Stimulated activated CD4-positive, alpha-beta T cell treated with anti-CD3 and anti-CD28 coated beads, TNF-alpha, amount 100 ng/mL, for 4 hours (primary cell): ENCODE measurements at places on chromosomes 13 and 19.

GRCh38 chr19:11378319-11379189 lies 4.1 kb downstream of the SWSAP1 start:
- DNase-seq, result no peak

DNA sequence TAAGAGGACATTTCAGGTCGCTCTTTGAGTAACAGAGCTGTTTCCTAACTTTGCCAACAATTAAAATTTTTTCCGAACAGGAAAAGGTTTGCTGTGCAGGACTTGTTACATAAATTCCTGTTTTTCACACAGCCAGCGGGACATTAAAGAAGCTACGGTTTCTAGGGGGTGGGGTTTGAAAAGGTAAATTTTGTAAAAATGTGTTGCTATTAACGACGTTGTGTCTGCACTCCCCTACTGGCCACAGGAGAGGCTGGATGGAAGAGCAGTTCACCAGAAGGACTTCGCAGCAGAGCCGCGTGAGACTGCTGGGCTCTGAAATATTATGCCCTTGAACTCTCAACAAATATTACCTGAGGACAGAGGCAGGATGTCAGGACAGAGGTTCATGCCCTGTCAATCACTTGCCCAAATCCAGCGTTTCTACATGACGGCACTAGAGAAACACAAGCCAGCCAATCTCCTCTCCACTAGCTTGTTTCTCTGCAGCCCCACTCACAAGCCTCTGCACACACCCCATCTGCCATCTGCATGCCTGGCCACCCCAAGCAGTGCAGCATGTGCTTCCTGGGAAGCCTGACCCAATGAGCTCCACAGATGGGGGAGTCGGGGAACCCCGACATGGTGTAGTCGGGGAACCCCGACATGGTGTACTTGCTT lies 102.0 kb downstream of the FOXO1 start:
- DNase-seq, result no peak

- no peak for DNase-seq
These were observed 4.7 kb downstream of the B3GNT8 start for GRCh38 chr19:41422456-41422855.

- DNase-seq, result no peak
These were observed 88.4 kb downstream of the IRS2 start for GRCh38 chr13:109697936-109698335.

- no peak for DNase-seq
These were observed 94.3 kb downstream of the INSR start for GRCh38 chr19:7199613-7200533.

- no peak for DNase-seq
These were observed 27.8 kb upstream of the OR1M1 start for GRCh38 chr19:9058905-9059667.

- DNase-seq, result no peak
These were observed at the start of gene PGLYRP1 for GRCh38 chr19:46022431-46023310. PGLYRP1 (minus strand) TSS chr19:46023053; CDS start chr19:46023021, 32 bp downstream.

DNA sequence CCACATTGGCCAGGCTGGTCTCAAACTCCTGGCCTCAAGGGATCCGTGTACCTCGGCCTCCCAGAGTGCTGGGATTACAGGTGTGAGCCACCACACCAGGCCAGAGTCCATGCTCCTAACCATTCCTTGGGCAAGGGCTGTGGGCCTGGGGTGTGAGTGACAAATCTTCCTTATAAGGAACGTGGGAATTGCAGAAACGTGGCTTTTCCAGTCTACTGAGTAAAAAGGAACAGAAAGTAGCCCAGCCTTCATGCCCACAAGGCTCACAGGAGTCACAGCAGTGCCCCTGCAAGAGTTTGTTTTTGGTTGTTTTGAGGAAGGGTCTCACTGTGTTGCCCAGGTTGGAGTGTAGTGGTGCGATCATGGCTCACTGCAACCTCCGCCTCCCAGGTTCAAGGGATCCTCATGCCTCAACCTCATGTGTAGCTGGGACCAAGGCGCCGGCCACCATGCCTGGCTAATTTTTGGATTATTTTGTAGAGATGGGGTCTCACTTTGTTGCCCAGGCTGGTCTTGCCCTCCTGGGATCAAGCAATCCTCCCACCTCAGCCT lies 5.1 kb downstream of the MYPOP start:
- DNase-seq, result no peak

GRCh38 chr13:48492096-48492440 lies 40.8 kb downstream of the RCBTB2 start:
- DNase-seq, result no peak

DNA sequence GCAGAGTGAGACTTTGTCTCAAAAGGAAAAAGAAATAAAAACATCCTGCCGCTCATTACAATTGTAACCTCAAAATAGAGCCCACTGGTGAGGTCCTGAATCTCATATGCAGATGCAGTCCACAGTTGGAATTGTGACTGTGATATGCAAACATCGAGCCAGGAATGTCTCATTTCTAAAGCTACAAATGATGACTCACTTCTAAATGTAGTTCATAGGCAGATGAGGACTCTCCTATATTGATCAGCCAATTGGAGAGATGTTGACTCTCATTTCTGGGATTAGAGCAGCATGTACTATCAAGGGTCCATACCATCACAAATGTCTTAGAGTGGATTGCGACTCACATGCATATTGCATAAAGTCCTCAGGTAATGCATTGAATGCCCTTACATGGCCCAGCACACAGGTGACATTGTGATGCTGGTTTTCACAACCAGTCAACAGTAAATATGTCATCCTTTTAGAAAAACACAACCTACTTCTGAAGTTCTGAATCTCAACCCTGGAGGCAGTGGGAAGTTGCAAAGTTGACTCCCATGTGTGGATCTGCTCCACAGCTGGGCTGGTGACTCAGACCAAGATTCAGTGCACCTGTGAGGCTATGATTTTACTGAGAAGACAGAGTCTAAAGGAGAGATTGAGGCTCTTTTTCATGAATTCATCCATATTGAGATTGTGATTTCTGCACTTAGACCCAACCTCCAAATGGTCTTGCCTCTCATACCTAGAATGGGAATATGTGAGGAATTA lies 16.9 kb upstream of the ZNF254 start:
- no peak for DNase-seq

- no peak for DNase-seq
These were observed 7.8 kb downstream of the NFIX start for GRCh38 chr19:13003081-13003480.

DNA sequence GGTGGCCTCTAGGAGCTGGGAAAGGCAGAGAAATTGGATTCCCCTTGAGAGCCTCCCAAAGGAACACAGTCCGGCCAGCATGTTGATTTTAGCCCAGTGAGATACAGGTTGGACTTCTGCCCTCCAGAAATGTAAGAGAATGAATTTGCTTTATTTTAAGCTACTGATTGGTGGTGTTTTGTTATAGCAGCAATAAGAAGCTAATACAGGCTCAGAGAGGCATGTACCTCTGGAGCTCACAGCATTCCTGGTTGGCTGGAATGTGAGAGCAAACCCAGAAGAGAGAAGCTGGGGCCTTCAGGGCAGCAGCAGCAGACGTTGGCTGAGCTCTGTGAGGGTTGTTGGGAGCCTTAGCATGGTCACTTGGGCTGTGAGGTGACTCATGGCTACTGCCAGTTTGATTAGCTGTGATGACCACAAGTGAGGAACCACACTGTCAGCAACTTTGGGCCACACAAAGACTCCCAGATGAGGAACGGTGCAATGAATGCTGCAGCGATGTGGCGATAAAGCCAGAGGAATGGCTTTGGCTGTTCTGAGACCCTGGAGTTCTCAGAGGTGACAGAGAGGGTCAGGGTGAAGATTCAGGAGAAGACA lies 80.1 kb downstream of the CYSLTR2 start:
- DNase-seq, result no peak

- DNase-seq, result no peak
These were observed 9.7 kb downstream of the PCCA start for GRCh38 chr13:100098445-100099116.

GRCh38 chr19:1263188-1263587 lies 5.9 kb upstream of the CIRBP start:
- DNase-seq, result no peak

GRCh38 chr19:31257426-31258130 lies 91.7 kb downstream of the TSHZ3 start:
- no peak for DNase-seq

GRCh38 chr19:36837176-36837905 lies 846 bp downstream of the ZNF790 start:
- no peak for DNase-seq

GRCh38 chr13:47211106-47211505 lies 314.3 kb upstream of the HTR2A start:
- no peak for DNase-seq

GRCh38 chr13:52779103-52779502 lies 39.5 kb upstream of the CNMD start:
- DNase-seq, result no peak

DNA sequence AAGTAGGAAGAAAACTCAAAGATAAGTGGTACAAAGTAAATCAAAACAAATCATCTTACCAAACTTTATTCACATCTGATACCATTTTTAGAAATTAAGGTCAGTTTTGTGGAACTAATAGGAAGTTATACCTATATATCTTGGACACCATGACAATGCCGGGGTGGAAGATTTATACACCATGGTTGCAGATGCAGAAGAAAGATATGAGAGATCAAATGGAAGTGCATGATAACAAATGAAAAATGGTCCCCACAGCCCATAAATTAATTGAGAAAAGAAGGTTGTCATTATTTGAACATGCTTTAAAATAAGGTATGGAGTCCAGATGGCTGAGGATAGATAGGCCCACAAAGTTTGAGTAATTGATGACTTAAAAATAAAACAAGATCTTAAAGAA lies 276.8 kb downstream of the TSHZ3 start:
- DNase-seq, result no peak

DNA sequence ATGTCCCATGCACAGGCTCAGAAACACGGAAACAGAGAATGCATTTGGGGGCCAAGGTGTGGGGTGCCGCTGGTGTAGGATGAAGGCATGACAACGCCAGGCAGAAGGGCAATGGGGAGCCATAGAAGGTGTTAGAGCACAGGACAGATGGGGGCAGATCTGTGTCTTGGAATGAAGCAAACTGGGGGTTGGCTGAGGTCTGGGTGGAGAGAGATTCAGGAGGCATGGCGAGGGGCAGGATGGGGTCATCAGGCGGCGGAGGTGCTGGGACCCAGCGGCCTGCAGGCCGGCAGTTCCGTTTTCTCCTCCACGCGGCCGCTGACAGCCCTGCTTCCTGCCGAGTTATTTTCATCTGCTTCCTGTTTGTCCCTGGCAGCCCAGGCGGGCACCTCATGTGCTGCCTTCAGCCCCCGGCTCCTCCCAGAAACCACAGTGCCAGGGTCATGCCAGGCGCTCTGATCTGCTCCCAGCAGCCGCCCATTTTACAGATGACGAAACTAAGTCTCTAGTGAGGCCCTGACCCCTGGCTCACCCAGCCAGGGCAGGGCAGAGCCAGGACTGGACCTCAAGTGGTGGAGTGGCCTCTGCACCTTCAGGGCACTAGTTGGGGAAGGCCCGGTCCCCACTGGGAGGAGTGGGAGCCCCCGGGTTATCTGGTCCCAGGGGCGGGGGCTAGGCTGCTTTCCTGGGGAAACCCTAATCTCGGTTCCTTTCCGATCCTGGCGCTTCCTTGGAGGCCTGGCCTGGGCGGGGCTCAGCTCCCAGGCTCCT lies 2.2 kb downstream of the ARHGAP45 start:
- no peak for DNase-seq

DNA sequence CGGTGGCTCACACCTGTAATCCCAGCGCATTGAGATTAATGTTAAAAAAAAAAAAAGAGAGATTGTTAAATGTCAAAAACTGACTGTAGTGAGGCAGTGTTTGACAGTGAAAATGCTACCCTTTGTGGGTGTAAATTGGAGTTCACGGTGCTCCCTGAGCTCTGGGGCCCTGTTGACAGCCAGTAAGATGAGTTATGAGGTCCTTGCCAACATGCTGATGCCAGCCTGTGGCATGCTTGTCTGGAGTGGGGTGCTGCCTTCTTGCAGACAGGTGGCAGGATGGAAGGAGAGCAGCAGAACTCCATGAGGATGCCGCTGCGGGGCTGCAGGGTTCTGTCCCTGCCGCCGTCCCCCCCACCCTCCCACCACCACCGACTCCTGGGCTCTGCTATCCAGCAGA lies 25.9 kb downstream of the PRAM1 start:
- DNase-seq, result no peak

DNA sequence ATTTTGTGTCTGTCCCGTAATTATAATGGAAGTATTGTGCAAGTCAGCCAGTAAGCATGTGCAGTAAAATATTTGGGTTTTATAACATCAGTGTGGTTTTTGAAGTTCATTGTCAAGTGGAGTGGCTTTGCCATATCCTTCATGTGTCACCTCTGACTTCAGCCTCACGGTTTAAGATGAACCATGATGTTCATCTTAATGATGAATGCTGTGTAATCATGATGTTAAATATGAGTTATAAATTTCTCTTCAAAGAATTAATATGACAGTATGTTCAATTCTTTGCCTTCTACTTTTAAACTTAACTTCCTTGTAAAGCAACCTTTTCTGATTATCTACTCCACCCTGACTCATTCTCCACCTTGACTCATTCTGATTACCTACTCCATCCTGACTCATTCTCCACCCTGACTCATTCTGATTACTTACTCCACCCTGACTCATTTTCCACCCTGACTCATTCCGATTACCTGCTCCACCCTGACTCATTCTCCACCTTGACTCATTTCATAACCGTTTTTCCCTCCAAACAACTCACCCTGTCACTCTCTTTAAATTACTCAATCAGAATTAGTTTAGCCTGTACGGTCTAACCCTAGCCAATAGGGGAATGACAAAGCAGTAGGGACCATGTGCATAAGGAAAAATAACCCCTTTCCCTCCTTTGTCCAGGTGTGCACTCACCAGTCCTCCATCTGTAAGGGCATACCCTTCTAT lies 50.3 kb upstream of the ANKRD10 start:
- no peak for DNase-seq

- no peak for DNase-seq
These were observed 14.4 kb upstream of the NAXD start for GRCh38 chr13:110600980-110601379.

GRCh38 chr13:99190147-99190985 lies 10.3 kb upstream of the UBAC2 start:
- DNase-seq, result no peak

DNA sequence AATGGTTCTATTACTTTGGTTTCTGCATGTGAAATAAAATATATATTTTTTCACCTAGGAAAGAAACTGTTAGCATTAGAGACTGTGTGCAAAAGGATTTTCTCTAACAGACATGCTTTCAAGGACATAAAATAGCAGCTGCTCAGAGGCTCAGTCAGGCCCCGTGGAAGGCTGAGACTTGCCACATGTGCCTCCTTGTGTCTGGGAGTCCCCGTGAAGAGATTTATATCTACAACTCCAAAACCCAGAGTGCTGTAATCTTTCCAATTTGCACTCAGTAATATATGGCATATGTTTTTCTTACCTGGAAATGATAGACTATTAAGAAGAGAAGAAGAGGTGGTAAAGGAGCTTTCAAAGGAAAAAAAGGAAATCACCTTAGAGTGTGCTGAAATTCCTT lies 371.6 kb upstream of the OBI1 start:
- no peak for DNase-seq

DNA sequence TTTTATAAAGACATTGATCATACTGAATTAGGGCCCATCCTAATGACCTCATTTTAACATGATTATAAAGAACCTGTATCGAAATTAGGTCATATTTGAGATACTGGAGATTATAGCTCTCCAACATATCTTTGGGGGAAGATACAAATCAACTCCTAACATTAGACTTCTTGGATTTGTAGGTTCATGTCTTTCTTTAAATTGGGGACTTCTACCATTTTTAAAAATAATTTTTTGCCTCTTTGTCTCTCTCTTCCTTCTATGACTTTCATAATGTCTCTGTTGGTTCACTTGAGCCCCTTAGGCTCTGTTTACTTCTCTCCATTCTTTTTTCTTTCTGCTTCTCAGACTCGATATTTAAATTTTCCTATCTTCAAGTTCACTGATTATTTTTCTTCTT lies 57.2 kb downstream of the RNF17 start:
- DNase-seq, result no peak
